ENCODE measurements at places on chromosomes 12 and 14. TPM values are rescaled to one million over a fixed set of nuclear protein-coding genes. Genes with fewer than 3 reads are reported as not detected.

- H3K27me3 ChIP-seq, result no peaks in the 10 kb centered on the region
- H3K4me1 ChIP-seq, result peaks cover 9% of the 10 kb centered on the region
- H3K27ac ChIP-seq, result no peak overlapping the region
- no peak overlapping the region for H3K4me3 ChIP-seq
These were observed 28.3 kb downstream of the ADIPOR2 start for GRCh38 chr12:1719139-1719538.

- no peaks in the 10 kb centered on the region for H3K4me1 ChIP-seq
- DNase-seq, result no peak
- H3K4me3 ChIP-seq, result no peak overlapping the region
These were observed 45.1 kb upstream of the MEG3 start for GRCh38 chr14:100780646-100781355.

GRCh38 chr14:85131226-85131922 is 398.6 kb upstream of the FLRT2 start:
- H3K4me1 ChIP-seq, result no peaks in the 10 kb centered on the region
- DNase-seq, result no peak
- no peaks in the 10 kb centered on the region for H3K36me3 ChIP-seq
- H3K27me3 ChIP-seq, result no peaks in the 10 kb centered on the region
- H3K4me3 ChIP-seq, result no peak overlapping the region

The GLT8D2 gene
- not detected for total RNA-seq

Data from Karpas-422 (cell line).